ENCODE measurements at places on chromosomes 1 and 21. TPM values are rescaled to one million over a fixed set of nuclear protein-coding genes. Genes with fewer than 3 reads are reported as not detected.

DNA sequence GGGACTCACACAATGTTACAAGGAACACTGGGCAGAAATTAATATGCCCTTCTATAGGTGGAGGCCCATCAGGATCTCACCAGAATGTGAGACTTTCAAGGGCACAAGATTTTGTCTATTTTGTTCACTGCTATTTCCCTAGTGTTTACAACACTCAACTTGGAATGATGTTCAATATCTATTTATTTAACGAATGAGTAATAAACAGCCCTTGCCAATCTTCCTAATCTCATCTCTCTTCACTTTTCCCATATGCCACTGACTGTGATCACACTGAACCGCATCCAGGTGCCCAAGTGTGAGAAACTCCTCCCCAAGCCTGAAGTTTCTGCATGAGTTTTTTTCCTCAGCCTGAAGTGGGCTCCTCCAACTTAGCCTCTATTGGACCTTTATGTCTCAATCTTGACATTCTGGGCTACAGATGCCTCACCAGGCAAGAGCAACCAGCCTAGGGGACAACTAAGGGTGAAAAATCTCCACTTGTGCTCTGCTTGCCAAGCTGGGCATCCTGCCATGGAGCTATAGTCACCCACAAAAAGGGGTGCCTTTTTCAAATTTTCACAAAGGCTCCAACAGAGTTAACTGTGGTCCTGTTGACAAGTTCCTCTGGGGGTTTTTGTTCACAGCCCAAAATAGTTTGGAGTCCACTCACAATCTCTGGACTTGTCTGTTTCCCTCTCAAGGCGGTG lies 105.6 kb downstream of the PLPP3 start:
- H3K4me3 ChIP-seq = no peak overlapping the region
- H3K27ac ChIP-seq = no peak overlapping the region
- peaks cover 28% of the 10 kb centered on the region for H3K4me1 ChIP-seq
- no peak for DNase-seq

DNA sequence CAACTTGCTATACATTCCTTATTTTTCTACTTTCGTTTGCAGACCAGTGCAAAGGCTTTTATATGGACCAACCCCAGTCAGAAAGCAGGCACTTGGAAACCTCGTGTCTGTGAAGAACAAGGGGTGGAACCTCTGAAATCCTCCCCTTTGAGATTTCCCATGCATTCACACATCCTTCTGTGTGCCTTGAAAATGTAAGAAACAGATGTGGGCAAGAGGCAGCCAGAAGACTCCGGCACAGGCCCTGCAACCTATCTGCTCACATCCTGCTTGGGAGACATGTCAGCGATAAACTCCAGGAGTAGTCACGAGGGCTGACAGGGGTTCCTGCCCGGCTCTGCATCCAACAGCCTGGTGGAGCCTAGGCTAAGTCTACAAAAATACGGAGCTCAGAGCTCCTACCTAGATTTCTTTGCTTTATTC lies 42.5 kb downstream of the ETS2 start:
- no peak overlapping the region for H3K4me3 ChIP-seq
- H3K36me3 ChIP-seq = no peaks in the 10 kb centered on the region
- H3K27ac ChIP-seq = no peak overlapping the region

- no peaks in the 10 kb centered on the region for H3K27me3 ChIP-seq
- peaks cover 31% of the 10 kb centered on the region for H3K36me3 ChIP-seq
- no peak overlapping the region for H3K4me3 ChIP-seq
- peak overlapping the region; percentile 7 for H3K27ac ChIP-seq
Measured at GRCh38 chr1:180165509-180166435, 11.1 kb downstream of the QSOX1 start.

The ARHGEF16 gene
- 28.0 TPM for total RNA-seq

All from Calu3 (cell line).